ENCODE measurements at places on chromosomes 13 and 19.

GRCh38 chr13:92626274-92626673, 600.3 kb upstream of the GPC6 start:
- DNase-seq: no peak

GRCh38 chr19:49196527-49197240, 39.1 kb downstream of the TRPM4 start:
- DNase-seq: no peak

DNA sequence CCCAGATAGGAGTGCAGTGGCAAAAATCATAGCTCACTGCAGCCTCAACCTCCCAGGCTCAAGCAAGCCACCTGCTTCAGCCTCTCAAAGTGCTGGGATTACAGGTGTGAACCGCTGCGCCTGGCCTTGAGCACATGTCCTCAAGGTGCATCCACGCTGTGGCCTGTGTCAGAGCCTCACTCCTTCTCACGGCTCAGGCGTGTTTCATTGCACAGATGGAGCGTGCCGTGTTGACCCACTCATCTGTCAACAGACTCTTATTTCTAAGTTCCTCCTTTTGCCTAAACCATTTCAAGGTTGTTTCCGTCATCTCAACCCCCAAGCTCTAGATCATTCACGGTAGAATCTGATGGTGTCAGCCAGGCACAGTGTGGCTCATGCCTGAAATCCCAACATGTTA, 28.2 kb downstream of the ATP8B3 start:
- DNase-seq: no peak

DNA sequence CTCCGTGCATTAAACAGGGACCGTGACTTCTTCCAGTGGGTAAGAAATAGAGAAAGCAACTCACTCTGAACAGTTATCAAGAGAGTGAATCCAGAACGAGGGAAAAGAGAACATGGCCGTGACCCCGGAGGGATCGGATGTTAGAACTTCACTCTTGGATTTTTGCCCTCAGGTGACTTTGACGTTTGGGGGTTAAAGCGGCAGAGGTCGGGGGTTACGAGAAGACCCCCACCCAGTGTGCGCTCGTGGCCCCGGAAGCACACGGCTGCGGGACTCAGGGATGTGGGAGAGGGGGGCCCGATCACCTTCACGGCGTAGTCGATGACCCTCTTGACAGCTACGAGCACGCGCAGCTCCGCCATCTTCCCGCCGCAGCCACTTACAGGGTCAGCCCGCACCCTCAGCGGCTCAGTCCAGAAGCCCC, at the start of gene ETFB:
ETFB (minus strand) TSS at position 424 of the 424 bp plus-strand sequence; CDS start at position 362, 62 bp downstream.
- DNase-seq: no peak

- no peak for DNase-seq
Observed at GRCh38 chr13:71417205-71417604, 449.8 kb downstream of the DACH1 start.

GRCh38 chr13:34038541-34039068, 220.7 kb downstream of the RFC3 start:
- no peak for DNase-seq

GRCh38 chr19:14248578-14249011, 42.6 kb upstream of the ADGRL1 start:
- DNase-seq: no peak

DNA sequence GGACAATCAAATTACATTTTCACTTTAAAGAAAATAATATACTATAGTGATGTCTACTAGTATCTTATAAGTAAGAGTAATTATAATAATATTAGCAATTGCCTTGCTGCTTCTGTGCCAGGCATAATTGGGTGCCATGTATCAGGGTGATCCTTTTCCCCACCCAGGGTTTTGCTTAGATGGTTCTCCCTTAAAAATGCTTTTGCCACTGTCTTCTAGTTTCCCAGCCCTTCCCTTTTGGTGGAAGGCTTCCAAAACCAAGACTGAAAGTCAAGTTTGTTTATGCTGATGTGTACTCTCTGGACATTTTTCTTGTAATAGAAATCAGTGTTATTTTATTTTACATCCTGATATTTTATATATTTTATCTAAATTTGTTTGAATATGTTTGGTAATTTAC, 77.8 kb downstream of the ITGBL1 start:
- no peak for DNase-seq

GRCh38 chr19:33299051-33299688, 3.2 kb downstream of the CEBPA start:
- DNase-seq: no peak

- no peak for DNase-seq
Observed at GRCh38 chr19:57171551-57172081, 4.3 kb upstream of the DUXA start.

DNA sequence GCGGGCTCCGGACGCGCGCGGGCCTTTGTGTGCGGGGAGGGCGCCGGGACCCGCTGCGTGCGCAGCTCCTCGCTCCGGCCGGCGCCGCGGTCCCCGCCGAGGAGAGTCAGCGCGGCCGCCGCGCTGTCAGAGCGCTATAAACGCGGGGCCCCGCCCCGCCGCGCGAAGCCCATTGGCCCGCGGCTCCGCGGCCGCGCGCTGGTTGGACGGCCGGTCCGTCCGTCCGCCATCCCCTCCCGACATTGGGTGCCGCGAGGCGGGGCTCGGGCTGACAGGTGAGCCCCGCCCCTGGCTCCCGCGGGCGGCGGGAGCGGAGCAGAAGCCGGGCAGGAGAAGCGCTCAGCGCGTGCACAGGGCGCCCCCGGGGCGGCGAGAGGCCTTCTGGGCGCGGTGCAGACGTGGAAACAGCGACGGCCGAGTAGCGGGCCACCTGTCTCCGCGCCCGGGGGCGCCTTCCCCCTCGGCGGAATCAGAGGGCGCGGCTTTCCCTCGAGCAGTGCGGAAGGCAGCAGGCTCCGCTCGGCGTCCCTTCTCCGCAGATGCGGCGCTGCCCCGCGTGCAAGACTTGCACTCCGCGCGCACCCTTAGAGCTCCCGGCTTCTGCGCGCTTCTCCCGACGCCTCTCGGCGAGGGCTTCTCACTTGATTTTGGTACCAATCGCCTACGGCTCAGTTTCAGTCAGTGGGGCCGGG, at the start of gene EFNB2:
EFNB2 (minus strand) TSS at position 111 of the 692 bp plus-strand sequence. CDS start 698 bp downstream, outside the sequence.
- DNase-seq: peak; percentile 85

GRCh38 chr19:1884719-1885334, 469 bp downstream of the ABHD17A start:
- no peak for DNase-seq

- peak; percentile 81 for DNase-seq
Observed at GRCh38 chr19:49151267-49152118, 3.7 kb downstream of the HRC start.

- DNase-seq: no peak
Observed at GRCh38 chr13:72383646-72384045, 343.8 kb downstream of the MZT1 start.

DNA sequence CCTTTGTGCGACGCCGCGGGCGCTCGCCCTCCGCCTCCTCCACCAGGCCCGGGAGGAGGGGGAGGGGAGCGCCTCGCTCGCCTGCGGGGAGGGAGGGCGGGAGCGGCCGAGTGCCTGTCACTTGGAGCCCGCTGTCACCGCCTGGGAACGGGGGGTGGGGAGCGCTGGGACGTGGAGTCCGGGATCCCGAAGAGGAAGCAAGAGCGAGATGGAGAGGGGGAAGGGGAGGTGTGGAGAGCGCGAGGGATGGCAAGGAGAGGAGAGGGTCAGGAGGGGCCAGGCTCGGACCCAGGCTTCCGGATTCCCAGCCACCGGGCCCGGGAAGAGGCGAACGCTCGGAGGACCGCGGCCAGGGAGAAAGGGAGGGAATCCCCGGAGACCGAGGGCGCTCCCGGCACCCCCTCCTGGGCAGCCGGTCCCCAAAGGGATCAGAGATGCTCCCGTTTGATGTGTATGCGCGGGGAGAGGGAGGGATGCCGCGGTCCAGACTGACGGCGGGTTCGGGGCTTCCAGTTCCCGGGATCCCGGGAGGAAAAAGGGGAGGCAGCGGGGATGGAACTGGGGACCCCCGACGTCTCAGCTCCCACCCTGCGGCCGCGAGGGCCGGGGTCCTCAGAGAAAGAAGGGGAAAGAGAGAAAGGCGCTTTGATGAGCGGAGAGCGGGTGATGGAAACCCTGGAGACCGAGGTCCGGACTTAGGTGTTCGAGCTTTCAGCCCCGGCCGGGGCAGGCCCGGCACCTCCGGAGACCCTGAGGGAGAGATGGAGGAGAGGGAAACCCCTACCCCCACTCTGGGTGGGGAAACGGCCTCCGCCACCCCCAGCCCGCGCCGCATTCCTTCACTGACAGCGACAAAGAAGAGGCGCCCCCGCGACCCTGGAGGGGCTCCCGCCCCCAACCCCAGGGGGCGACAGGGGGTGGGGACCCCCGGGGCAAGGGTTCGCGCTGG, 4.7 kb upstream of the DPF1 start:
- DNase-seq: no peak

DNA sequence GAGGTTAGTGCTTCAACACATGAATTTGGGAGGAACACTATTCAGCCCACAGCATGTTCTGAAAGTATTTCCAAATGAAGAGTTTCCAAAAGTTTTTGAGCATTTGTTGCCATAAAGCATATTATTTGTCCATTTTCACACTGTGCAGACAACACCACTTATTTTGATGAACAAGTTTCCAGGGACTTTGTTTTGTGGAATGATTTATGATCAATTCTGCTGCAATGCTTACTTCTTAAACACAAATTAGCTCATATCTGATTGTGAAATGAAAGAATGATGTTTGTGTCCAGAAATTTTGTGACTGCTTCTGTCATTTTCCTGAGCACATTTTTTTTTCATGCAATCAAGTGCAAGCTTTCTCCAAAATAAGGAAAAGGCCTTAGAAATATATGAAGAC, 205.3 kb downstream of the RAP2A start:
- no peak for DNase-seq

DNA sequence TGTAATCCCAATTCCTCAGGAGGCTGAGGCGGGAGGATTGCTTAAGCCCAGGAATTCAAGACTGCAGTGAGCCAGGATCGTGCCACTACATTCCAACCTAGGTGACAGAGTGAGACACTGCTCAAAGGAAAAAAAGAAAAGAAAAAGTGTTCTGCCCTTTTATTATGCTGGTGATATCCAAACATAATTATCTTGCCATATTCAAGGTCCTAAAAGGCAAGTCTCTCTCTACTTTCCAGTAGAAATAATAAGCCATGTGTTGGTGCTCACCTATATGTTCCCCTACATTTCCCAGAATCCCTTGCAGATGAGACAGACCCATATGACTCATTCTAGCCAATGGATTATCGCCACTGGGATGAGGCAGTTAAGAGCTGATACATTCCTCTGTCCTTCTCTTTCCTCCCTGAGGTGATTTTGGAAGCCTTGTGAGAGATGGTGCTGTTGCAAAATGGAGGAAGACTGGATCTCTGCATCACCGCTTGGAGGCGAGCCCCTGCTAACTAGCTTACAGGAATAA, 58.3 kb upstream of the MRI1 start:
- no peak for DNase-seq

- DNase-seq: no peak
Observed at GRCh38 chr19:55208880-55209692, at the start of gene PTPRH. PTPRH (minus strand) TSS chr19:55209501; CDS start chr19:55209433, 68 bp downstream.

- no peak for DNase-seq
Observed at GRCh38 chr13:113239357-113239756, 29.9 kb downstream of the CUL4A start.

- DNase-seq: no peak
Observed at GRCh38 chr13:113996912-113997745, 23.3 kb upstream of the C13orf46 start.

GRCh38 chr13:93116809-93117208, 109.8 kb upstream of the GPC6 start:
- DNase-seq: no peak

DNA sequence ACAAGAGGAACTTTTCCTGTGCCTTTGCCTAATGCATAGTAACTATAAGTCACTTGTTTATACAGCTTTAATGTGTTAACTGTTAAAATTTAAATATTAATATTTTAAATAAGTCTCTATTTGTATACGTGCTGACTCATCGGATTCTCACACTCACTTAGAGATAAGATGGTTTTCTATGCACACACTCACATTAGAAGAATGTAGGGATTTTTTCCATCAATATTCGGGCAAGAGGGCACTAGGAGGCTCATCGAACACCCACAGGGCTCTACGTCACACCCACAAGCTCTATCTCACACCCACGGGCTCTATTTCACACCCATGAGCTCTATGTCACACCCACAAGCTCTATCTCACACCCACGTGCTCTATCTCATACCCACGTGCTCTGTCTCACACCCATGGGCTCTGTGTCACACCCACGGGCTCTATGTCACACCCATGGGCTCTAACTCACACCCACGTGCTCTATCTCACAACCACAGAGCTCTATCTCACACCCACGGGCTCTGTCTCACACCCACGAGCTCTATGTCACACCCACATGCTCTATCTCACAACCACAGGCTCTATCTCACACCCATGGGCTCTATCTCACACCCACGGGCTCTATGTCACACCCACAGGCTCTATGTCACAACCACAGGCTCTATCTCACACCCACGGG, 73.4 kb downstream of the COL4A2 start:
- no peak for DNase-seq

DNA sequence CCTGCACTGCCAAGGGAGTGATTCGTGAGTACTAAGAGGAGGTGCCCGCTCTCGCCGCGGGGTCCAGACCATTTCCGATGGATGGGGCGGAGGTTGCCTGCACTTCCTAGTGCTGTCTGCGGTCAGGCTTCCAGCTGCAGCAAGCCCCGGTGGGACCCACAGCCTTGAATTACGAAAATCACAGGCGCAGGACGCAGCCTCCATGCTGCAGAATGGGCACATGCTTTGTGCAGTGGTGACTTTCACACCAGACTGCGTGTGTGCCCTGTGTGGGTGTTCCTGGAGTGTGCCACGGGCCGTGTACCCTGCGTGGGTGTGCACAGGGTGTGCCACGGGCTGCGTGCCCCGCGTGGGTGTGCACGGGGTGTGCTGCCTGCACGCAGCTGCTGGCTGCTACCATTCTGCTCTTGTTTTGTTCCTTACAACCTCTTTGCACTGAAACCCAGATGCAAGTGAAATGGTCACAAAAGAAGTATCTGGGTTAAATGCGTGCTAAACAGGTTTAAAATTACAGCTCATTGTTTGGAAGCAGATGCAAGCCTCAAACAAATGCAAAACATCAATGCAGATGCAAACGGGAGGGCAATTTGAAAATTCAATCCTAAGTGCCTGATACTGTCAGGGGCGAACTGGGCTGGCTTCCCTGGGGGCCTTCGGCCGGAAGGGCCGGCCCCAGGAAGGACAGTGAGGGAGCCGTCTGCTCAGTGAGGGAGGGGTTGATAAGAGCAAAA, 221.2 kb upstream of the SOX1 start:
- DNase-seq: no peak

DNA sequence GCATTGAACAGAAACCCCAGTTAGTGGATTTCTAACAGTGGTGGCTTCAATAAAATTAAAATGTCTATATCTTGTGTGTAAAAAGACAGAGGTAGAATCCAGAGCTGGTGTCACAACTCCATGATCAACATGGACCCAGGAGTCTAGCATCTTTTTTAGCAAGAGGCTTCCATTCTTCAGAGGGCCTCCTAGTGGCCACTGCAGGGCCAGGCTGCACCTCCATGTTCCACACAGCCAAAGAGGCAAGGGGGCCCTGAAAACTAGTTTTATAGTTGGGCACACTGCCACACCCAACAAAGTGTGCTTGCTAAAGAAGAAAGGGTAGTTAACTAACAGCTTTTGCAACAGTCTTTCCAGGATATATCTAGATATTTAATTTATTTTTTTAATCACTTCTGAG, 12.9 kb downstream of the N4BP2L1 start:
- DNase-seq: no peak

GRCh38 chr19:36688058-36688457, 646 bp downstream of the ZNF567 start:
- no peak for DNase-seq

- no peak for DNase-seq
Observed at GRCh38 chr13:30360586-30360985, 53.2 kb upstream of the KATNAL1 start.
